ENCODE measurements at places on chromosomes 3 and 15.

- DNase-seq = no peak
Measured at GRCh38 chr15:90957031-90957790, 2.5 kb downstream of the RCCD1 start.

- no peak for DNase-seq
Measured at GRCh38 chr15:98433346-98433745, 215.0 kb upstream of the IGF1R start.

DNA sequence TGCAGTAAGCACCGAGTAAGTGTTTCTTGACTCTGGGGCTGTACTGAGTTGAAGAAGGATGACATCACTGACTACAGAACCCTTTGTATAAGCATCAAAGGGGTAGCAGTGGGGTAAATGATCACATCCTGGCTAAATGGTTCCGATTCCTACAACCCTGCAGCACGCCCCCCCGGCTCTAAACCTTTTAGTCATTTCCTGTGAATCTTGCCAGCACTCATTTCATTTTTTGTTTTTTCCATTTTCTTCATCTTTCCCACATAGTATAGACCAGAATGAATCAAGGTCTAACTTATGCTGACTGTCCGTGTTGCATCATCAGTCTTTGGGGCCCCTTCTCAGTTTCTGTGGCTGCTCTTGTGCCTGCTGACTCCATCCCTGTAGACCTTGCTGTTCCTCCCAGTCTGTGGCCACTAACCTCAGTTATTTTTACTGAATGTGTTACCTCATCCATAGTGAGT is 383.1 kb upstream of the TPRG1 start:
- DNase-seq = no peak

GRCh38 chr15:88230823-88231222 is 25.7 kb downstream of the NTRK3 start:
- DNase-seq = no peak

GRCh38 chr3:10941972-10942371 is 50.6 kb upstream of the SLC6A1 start:
- DNase-seq = no peak

DNA sequence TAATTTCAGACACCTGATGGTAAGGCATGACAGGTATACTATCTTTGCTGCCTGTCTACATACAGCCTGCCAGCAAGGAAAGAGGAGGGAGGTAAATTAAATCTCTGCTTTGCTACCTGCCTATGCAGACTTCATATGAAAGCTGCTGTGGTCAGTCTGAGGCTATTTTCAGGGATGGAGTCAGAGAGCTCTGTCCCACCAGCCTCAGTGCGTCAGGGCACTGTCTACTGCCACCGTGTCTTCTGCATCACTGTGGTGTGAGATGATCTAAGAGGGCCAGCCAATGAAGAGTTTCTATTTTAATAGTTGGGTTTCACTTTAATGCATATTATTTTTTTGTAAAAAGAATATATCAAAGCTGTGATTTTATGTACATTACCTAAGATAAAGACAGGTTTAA is 125.6 kb downstream of the CADPS start:
- DNase-seq = no peak

GRCh38 chr15:44554934-44555723 is 18.2 kb downstream of the EIF3J start:
- no peak for DNase-seq

GRCh38 chr3:190182418-190183043 is 61.8 kb upstream of the P3H2 start:
- no peak for DNase-seq

- no peak for DNase-seq
Measured at GRCh38 chr3:89113893-89114840, 6.7 kb downstream of the EPHA3 start.

DNA sequence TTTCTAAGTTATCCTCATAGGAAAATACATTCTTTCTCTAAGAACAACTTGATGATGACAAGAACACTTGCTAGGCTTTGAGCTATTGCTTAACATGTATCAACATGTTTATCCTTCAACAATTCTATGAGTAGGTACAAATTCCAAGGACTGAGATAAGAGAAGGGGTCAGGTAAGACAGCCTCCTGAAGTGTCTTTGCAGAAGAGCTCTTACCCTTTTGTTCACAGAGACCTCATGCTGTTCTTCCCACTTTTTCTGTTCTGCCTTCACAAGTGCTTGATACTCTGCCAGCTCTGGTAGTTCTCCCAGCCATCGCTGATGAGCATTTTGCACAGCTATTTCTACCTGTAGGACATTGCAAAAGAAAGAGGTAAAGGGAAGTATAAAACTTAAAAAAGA is 50.9 kb downstream of the CEP152 start:
- DNase-seq = no peak
